Karpas-422 (cell line): ENCODE measurements at places on chromosomes 7 and 10.

- no peak for DNase-seq
Observed at GRCh38 chr7:141251957-141252356, 178.1 kb downstream of the TMEM178B start.

GRCh38 chr7:86918245-86918644 is 141.2 kb downstream of the ELAPOR2 start:
- no peak for DNase-seq

DNA sequence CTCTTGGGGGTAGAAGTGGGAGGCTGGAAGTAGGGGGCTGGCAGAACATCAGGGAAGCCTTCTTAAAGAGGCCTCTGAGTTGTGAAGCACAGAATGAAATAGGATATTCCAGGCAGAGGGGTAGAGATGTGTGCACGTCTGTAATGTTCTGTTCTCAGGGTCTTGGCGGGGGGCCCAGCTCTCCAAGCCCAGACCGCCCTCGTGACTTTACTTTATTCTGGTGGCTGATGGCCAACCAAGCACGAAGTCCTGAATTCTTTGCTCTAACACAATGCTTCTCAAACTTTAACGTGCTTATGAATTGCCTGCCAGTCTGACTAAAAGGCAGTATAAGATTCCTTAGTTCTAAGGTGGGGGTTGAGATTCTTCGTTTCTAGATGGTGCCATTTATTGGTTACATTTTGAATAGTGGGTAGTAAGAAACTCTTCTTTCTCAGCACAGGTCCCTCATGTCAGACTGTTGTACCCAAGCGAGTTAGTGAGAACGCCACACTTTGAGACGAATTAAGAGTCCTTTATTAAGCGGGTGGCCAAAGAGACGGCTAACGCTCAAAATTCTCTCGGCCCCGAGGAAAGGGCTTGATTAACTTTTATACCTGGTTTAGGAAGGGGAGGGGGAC is 8.2 kb downstream of the PRXL2A start:
- DNase-seq: no peak

GRCh38 chr10:105734479-105734878 is 1093.4 kb downstream of the SORCS3 start:
- no peak for DNase-seq

- peak; percentile 92 for DNase-seq
Observed at GRCh38 chr10:124532106-124532641, 70.6 kb downstream of the LHPP start.

- DNase-seq: no peak
Observed at GRCh38 chr10:33248638-33249037, 85.8 kb downstream of the NRP1 start.

DNA sequence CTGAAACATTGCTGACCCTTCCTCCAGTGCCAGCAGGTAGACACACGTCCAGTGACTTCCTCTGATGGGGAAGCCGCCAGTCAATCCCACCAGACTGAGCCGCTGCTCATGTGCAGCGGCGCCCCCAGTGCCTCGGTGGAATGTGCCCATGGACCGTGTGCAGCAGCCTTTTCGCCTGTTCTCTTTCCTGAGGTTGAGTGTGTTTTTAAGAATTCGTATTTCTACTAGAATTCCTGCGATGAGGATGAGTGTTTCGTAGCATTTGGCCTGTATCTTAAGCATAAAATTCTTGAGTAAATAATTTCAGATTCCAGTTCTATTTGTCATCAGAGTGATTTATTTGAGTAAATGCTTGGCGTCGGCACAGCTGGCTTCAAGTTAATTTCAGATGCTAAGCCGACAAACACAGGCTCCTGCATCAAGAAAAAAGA is 35.4 kb downstream of the BNIP3 start:
- no peak for DNase-seq

- DNase-seq: no peak
Observed at GRCh38 chr7:157483971-157484410, 147.2 kb downstream of the DNAJB6 start.

DNA sequence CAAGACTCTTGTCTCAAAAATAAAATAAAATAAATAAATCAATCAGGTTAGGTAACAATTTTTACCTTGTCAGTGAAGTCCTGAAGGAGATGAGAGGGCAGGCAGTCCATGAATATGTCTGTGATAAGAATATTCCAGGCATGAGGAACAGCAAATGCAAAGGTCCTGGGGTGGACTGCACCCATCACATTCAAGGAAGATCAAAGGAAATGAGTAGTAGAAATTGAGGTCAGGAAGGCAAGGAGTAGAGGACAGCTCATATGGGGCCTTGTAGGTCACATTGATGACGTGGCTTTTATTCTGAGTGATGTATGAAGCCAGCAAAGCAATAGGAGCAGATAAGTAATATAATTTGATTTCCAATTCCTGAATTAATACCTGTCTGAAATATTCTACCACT is 76.5 kb upstream of the TCF7L2 start:
- no peak for DNase-seq

- DNase-seq: peak; percentile 34
Observed at GRCh38 chr10:70376436-70377378, 5.7 kb downstream of the LRRC20 start.

GRCh38 chr7:31875424-31875823 is 188.4 kb downstream of the PPP1R17 start:
- no peak for DNase-seq

DNA sequence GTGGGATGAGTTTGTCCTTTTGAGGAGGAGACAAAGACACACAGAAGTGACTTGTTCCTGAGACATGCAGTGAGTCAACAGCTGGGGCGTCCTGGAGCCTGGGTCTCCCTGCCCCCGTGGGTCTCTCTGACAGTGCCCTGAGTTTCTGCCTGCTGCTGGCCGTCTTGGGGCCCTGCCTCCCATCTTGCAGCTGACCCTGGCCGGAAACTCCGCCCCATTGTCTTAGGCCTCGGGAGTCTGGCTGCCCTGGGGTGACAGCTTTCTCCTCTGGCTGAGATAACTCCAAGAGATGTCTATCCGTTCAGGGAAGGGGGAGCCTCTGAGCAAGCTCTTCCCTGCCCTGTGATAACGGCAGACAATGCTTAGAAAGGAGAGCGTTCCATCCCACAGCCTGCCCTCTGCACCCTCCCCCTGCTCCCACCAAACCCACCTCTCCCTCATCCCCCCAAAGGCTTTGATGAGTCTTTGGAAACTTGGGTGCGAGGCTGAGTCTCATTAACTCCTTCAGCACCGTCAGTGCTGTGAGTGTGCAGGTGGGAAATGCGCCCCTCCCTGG is 69.5 kb upstream of the PODXL start:
- DNase-seq: no peak

- no peak for DNase-seq
Observed at GRCh38 chr7:1127001-1127400, 33.0 kb downstream of the ZFAND2A start.

DNA sequence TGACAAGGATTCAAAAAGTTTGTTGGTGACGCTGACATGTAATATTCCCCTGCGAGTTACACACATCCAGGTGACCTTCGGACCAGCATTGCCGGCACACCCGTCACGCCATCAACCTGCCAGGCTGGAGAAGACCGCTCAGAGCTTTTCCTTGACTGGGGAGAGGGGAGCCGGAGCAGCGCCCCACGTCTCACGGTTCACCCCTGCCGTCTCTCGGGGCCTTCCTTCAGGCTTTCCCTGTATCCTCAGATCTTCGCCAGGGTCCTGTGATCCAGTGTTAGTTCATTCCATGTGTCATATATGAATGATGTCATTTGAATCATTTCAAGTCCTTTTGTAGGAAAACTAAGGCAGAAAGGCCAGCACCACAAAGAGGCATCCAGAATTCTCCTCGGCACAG is 127.8 kb downstream of the MGMT start:
- peak; percentile 5 for DNase-seq

GRCh38 chr10:58840840-58841435 is 328.3 kb downstream of the BICC1 start:
- DNase-seq: no peak

DNA sequence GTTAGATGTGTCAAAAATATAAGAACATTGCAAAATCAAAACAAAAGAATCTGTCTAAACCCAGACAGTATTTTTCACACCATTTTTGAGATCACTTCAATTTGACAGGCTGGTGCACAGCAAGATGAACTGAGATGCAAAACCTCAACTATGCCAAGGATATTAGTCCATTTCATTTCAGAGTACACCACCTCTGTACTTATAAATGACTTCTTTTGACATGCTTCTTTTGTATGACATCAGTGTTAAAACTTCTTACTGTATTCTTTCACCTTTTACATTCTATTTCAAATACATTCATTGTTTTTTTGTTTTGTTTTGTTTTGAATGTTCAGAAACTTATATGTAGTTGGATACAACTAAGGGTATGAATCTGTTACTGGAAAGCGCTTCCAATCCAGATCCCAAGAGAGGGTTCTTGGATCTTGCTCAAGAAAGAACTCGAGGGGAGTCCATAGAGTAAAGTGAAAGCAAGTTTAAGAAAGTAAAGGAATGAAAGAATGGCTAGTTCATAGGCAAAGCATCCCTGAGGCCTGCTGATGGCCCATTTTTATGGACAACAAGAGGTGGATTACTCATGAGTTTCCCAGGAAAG is 23.5 kb upstream of the GPR141 start:
- DNase-seq: no peak

DNA sequence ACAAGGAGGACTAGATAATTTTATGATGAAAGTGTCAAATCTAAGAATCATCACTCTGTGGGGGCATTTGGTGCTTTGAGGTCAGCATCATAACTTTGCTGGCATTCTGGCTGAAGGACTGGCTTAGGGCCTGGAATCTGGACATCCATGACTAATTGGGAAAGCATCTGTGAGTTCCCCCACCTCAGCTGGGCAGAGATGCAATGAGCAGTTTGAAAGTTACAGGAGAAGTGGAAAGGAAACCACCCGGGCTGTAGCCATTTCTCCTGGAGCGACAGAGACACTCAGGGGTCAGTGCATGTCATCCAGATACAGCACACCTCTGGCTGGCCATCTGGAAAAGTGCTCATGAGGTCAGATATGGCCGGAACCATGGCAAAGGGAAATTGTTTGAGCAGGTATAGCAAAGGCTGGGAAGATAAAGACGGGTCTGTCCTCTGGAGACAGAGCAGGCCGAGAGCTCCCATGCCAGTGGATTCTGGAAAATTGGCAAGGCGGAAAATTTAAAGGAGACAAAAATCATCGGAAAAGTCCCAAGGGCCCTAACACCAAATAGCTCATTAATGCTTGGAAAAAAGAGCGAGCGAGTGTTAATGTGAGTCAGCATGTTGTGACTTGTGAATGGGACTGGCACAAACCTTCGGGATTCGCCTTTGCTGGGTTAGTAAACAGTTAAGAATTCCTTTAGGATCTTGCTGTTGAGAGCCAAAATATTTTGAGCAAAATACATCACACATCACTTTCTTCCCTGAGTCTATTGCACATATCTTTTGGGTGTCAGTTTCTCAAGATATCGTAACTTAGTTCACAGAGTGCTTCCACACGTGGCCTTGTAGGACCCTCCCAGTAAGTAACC is 188.4 kb upstream of the AGK start:
- DNase-seq: no peak

GRCh38 chr10:127648885-127649284 is 88.1 kb upstream of the FOXI2 start:
- no peak for DNase-seq

DNA sequence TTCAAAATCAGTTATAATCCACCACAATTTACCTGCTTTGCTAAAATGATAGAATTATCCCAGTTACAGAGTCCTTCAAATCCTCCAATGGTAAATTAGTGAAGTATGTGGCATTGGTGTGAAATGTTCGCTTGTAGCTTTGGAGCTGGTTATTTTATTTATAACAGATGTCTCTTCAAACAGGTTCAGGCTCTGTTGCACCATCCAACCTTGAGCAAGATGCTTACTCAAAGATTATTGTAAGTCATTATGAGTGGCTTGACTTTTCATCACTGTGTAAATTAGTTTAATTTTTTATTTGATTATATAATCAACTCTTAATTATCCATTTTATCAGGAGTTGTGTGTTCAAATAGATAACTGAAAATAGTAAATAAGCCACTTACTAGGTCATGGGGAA is 99.4 kb downstream of the BTRC start:
- DNase-seq: no peak

DNA sequence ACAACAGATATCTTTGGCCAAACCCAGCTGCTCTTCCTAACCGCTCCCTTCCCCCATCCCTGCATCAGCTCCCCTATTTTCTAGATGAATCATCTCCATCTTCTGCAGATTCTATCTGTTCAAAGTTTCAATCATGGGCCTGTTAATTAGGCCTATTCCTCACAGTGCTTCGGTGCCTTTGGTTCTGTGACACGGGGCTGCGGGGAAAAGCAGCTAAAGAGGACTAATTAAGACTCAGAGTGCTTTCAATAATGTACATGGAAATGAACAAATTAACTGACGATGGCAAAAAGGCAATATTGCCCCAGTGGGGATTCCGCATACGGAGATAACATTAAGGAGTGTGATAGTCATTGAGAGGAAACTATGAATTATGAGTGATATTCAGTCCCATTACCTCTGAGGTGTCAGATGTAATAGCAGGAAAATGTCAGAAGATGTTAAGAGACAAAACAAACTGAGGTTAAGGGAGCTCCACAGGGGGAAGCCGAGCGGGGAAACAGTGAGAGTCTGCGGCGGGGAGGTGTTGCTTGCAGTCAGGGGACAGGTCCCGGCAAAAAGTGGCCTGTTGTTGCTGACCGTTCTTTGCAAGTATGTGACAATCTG is 716.9 kb downstream of the TYW1 start:
- DNase-seq: no peak

DNA sequence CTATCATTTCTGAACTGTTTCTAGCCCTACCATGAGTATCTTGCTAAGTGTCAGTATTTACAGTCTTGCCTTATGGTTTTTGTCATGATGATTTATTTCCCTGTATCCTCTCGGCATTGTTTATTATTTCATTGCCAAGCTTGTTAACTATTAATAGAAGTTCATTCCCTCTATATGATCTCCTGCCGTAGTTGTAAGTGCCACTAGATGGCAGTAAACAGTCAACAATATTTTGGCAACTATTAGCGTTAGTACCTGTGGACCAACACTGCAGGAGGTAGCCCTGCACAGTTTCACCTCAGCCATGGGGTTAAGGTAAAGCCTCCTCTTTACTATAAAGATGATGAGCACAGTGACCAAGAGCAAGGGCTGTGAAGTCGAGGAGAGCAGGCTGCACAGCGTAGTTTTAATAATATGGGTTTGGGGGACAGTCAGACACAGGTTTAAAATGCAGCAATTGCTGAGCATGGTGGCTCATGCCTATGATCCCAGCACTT is 26.1 kb upstream of the CCNJ start:
- DNase-seq: peak; percentile 79

DNA sequence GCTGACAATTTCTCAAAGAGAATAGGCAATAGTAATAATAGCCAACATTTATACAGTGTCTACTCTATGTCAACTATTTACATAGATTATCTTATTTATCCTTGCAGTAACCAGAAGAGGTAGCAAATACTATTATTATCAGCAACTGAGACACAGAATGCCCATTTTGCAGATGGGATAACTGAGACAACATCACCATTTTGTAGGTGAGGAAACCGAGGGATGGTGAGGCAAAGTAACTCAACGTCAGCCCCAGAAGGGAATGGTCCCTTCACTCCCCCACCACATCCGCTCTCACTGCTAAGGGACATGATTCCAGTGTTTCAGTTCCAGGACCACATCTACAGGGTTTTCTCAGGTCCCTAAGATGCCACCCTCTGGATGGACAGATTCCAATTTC is 261.2 kb upstream of the NEBL start:
- DNase-seq: no peak
